EL (cell line): ENCODE measurements at places on chromosomes 16 and 17.

GRCh38 chr16:28162326-28162877, 49.4 kb downstream of the XPO6 start:
- DNase-seq = no peak

DNA sequence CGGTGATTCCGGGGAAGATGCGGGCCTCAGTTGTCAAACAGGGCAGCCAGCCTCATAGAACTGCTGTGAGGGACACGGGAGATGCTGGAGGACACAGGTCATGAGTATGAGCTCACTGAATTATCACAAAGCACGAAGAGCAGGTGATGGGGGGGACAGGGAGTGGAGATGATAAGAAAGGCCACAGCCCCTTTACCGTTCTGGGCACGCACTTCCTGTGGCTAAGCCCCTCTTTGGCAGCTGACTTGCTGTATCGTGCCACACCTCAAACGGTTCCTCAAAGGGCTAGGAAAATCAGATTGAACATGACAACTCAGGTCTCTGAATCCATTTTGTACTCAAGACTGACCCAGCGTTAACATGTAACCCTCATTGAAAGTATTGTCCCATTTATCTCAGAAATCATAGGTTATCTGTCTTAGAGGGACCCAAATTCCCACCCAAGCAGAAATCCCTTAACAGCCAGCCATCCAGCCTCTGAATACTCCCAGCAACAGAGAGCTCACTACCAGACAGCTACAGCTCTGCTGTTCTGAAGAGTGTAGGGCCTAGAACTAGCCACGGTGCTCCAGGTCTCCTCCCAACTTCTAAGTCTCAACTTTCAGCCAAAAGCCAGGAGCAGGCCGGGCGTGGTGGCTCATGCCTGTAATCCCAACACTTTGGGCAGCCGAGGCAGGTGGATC, 5.0 kb upstream of the SRL start:
- no peak for DNase-seq

DNA sequence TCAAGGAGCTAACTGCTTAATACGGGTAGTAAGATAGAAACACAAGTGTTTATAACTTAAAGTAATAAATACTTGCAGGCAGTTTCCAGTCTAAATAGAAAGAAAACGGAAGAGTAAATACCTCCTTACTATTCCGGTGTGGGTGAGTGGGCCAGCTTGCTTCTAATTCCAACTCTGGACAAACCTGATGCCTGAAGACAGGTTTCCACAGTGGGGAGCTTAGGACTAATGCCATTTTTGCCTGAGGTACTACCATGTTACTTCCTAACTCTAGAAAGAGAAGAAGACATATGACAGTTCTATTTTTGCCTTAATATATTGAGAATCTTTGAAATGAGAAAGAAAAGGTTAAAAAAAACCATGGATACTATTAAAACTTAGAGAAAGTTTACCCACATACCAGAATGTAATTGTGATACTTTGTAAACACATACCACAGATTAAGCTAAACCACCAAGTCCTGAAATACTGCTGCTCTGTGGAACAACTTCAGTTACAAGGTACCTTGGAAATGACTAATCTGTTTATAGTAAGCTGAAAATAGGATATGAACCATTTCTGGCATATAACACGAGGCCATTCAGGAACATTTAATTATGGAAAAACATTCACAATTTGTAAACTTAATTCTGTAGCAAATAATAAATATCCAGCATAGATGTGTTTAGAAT, 70.2 kb downstream of the ZZEF1 start:
- peak; percentile 13 for DNase-seq

DNA sequence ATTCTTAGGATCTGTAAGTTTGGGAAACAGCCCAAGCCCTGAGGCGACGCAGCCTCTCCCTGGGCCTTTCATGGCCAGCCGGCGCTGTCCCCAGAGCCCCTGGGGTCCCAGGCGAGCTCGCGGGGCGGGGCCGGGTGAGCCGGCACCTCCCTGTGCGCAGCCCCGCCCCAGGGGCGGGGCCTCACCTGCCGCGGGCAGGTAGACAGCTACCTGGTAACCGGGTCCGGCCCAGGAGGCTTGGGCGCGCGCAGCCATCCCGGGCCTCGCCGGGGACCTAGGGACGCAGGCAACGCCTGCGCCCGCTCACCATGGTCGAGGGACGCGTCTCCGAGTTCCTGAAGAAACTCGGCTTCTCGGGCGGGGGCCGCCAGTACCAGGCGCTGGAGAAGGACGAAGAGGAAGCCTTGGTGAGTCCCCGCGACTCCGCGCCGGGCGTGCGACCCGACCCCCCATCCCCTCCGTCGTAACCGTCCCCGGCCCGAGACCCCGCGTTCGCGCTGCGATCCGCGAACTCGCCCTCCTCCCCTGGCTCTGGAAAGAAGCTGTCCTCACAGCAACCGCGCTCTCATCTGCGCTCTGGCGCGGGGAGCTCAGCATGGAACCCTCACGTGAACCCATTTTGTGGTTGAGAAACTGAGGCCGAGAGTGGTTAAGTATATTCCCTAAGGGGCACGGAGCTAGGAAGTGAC, at the start of gene ATP2C2:
TSS of gene ATP2C2 (plus strand) at position 231 of the 689 bp plus-strand sequence. CDS start at position 309, 78 bp downstream.
- no peak for DNase-seq

DNA sequence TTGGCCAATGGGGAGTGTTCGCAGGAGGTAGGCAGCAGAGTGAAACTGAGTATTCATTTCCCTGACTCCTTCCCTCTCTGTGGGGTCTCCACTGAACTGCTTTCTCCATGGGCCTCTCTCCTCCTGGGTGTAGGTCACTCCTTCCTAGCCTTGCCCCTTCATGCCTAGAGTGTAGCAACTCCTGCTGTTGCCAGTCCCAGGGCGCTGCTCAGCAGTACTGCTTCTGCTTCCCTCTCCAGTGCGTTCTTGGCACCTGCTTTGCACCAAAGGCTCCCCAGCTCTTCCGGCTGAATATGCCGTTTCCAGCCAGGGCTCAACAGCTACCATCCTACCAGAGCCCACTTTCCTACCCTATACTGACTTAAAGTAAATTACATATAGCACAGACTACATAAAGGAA, 92.2 kb downstream of the MAF start:
- no peak for DNase-seq

- DNase-seq = no peak
These were observed 37.2 kb upstream of the PIK3R6 start for GRCh38 chr17:8904686-8905085.

DNA sequence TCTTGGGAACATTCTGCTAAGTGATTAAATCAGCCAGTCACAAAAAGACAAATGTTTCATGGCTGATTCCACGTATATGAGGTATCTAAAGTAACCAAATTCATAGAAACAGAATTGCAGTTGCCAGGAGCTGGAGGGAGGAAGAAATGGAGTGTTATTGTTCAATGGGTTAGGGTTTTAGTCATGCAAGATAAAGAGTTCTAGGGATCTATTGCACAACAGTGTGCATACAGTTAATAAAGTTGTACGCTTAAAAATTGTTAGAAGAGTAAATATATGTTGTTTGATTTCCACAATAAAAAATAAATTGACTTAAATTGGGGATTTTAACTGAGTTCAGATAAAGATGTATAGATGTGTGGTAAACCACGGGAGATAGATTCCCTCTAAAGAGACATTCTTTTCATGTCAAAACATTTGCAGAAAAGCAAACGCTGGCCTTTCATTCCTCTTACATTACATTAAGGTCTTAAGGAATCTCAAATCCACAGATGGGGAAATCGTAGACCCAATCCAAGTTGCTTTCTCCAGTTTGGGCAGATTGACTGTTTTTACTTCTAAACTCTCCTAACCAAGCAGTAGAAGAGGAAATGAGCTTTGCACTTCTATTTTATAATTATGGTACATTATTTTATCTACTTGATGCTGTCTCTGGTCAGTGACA, 4.6 kb downstream of the PRDM7 start:
- DNase-seq = no peak

GRCh38 chr16:28842696-28843095, 3.5 kb downstream of the TUFM start:
- DNase-seq = no peak

GRCh38 chr16:14399378-14400284, 230.4 kb downstream of the PARN start:
- DNase-seq = peak; percentile 74

GRCh38 chr17:75135452-75135851, 3.9 kb upstream of the NT5C start:
- DNase-seq = no peak

DNA sequence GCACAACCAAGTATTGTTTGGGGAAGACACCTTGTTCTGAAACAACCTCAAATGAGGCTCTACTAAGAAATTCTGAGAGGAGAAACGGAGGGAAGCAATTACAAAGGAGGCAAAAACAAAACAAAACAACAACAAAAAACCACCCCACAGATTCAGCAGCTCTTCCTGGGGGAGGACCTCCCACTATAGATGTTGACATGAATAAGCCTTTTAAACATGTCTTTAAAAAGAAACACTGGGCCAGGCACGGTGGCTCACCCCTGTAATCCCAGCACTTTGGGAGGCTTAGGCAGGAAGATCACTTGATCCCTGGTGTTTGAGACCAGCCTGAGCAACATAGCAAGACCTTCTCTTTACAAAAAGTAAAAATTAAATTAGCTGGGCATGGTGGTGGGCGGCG, 22.6 kb upstream of the JPH3 start:
- no peak for DNase-seq

DNA sequence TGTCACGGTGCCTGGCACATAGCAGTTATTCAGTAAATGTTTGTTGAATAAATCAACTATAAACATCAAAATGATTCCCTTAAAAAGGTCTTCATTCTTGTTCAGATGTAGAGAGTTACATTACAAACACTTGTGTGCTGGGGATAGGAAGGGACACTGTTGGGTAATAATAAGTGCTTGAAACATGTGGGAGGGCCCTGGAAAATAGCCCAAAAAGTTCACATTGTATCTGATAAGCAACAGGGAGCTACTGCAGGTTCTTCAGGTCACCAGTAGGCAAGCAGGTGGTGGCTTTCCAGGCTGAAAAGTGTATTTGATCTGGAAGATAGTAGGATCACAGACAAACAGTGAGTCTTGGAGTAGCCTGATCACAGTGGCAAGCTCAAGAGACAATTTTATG, 19.0 kb upstream of the ZNF652 start:
- DNase-seq = no peak
